ENCODE measurements at places on chromosomes 2 and 18.

GRCh38 chr2:27096748-27097297, 10.3 kb downstream of the KHK start:
- DNase-seq: no peak

DNA sequence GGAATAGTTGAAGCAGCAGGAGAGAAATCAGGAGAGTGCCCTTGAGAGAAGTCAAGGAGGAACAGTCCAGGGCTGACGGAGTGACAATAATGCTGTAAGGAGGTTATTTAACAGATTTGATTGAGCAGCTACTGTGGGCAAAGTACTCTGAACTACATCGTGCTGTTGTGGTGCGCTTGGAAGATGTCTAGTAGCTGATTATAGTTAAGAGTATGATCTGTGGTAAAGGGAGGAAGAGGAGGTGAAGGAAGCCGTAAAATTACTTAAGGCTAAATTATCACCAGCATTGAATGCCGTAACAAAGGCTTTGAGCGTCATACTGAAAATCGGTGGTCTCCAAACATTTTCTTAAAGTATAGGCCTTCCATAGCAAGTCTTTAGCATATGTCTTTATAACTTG, 4.5 kb downstream of the PCBP1 start:
- DNase-seq: no peak

- peak; percentile 96 for DNase-seq
These were observed 5.5 kb downstream of the DCTN1 start for GRCh38 chr2:74374509-74375205.

- DNase-seq: peak; percentile 57
These were observed 232.3 kb upstream of the CHAC2 start for GRCh38 chr2:53535234-53535840.

GRCh38 chr2:177816766-177817165, 255.8 kb downstream of the PDE11A start:
- DNase-seq: no peak

DNA sequence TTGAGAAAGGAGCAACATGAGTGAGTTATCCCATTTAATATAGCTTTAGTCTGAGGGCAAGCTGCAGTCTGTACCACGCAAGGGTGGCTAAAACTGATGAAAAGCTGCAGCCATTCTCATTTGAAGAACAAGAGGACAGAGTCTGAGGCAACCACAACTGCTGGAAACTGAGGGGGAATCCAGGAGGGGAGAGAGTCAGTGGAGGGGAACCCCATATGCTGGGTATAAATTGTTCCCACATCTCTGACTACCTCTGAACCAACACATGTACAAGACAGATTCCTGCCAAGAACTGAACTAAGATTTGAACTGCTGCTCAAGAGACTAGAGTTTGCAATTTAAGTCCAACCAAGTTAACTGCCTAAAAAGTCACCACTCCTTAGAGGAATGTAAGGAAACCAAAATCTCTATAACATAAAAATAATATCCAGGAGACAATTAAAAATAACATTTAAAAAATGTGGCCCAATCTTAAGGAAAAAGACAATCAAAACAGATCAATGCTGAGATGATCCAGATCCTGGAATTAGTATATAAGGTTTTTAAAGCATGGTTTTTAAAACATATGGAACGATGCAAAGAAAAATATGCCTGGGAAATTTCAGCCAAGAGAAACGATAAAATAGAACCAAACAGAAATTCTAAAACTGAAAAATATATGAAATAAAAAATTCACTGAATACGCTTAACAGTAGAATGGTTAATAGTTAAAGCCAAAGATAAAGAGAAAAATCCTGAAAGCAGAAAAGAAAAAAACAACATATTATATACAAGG, 11.2 kb downstream of the CWC22 start:
- DNase-seq: no peak

DNA sequence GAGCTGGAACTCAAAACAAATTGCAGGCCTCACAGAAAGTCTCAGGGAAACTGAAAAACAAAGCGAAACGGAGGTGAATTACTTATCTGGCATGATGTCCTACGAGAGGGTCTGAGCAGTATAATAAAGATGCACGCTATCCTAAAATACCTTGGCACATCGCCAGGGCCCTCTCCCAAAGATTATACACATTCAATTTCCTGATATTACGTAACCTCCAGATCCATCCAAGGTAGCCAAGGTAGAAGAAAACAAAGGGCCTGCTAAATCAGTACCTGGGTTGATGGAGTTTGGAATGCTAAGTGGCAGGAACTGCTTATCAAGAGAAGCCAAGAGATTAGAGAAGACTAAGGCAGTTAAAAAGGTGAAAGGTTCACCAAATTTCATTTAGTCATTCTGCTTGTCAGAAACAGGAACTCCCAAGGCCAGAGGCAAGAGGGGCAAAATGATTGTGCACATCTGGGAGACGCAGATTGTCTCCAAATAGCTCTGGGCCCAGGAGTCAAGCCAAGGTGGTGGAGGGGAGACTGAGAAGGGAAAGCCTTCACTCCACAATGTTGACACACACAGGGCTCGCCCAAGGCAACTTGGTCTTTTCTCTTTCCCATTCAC, 236.8 kb upstream of the ATP5MC3 start:
- no peak for DNase-seq

- no peak for DNase-seq
These were observed 755 bp upstream of the ATP9B start for GRCh38 chr18:79068341-79068936.

DNA sequence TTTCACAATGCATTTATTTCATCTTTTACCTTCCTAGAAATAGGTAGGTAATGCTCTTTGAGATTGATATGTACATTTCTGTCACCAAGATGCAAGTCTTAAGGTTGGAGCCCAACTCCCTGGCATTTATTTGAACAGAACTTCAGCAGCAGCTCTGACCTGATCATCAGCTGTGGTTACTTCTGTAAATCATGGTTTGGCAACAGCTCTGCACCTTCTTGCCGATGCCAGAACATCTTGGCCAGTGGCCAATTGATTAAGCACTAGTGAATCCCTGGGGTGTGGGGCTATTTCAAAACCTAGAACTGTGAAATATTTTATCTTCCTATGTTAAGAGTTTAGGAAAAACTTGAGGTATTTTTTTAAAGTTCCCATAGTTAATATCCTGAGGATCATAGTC, 124.8 kb upstream of the NYAP2 start:
- no peak for DNase-seq

- DNase-seq: no peak
These were observed 251.8 kb downstream of the ZEB2 start for GRCh38 chr2:144268036-144268678.

- DNase-seq: peak; percentile 61
These were observed 81.4 kb upstream of the MSH2 start for GRCh38 chr2:47321411-47322031.

DNA sequence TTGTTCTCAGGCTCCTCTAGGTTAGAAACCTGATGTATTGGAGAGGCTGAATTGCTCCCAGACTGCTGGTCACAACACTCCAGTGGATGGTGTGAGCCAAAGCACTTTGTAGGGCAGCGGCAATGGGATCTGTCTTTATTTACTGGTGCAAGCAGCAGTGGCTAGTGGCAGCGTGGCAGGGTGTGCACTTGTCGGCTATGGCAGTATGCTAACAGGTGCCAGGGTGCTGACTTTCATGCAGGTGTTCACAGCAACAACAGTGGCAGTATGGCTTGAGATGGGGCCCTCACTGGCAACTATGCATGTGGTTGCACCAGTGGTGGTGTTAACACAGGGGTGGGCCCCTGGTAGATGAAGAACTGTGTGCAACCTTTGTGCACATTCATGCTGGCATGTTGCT, 347.8 kb downstream of the DSC3 start:
- no peak for DNase-seq

- no peak for DNase-seq
These were observed 190.7 kb downstream of the CDCA7 start for GRCh38 chr2:173545364-173545763.

DNA sequence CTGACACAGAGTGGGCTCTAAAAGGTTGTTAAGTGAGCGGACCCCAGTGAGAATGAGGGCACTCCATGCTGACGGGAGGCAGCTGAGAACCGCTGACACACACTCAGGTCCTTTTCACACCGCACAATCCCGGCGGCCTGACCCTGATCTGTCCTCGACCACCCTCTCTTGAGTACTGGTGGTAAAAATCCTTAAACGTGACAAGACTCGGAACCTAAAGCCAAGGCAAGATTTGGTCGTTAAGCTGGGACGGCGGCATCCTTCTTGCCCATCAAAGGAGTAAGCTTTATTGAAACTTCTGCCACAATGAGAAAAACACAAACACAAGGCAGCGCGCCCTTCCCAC, 569 bp downstream of the TMX3 start:
- DNase-seq: peak; percentile 35

GRCh38 chr2:33241581-33241980, 234.9 kb upstream of the RASGRP3 start:
- no peak for DNase-seq

DNA sequence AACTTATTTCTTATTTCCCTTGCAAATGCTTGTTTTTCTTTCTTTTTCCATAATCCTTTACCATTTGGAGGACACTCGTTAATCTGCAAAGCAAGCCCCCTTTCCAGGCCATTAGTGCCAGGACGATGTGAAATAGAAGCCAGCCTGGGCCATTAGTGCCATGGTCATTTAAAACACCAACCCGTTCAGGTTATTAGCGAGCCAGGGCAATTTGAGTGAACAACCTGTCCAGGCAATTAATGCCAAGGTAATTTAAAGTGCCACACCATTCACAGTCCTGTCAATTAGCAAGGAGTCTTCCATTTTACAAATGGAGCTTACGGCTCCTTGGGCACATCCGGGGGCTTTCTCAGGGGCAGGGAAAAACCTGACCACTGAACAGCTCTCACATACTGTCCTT, 370.6 kb downstream of the HRH4 start:
- no peak for DNase-seq

- no peak for DNase-seq
These were observed 63.2 kb downstream of the PRKCE start for GRCh38 chr2:45714679-45715078.

DNA sequence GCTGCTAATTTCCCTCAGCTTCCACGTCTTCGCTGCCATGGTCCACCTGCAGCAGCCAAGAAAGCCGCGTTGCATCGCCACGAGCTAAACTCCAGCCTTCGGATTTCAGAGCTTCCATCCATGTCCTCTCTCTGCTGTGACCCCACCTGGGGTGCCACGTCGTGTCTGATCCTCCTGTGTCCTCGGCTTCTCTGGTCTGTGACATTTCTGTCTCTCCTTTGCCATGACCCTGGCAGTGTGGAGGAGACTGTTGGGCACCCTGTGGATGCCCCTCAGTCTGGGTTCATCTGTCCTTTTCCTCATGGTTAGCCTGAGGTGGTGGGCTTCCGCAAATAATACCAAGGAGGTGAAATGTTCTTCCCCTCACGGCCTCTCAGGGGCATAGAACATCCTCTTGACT, 106.8 kb downstream of the RTP5 start:
- DNase-seq: no peak

DNA sequence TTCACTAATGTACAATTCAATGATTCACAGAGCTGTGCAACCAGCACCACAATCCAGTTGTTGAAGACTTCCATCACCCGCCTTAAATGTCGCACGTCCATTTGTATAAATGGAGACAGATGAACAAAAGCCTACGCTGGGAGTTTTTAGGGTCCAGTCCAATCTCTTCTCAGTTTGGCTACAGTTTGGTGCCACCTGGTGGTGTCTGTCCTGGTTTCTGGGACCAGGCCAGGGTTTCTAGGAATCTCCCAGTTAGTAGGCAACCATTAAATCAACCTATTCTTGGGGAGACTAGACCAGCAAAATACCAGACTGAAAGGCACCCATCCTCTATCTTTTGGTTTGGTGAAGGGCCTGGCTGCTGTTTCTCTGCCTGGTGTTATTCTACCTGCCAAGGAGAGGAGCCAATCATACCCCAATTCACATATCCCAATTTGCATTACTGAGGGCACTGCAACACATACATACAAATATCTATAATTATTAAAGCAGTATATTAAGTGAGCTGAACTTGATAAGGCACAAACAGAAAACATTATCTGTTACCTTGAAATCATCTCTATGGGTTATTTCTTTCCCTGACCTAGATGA, 3.2 kb upstream of the DDX1 start:
- peak; percentile 56 for DNase-seq

GRCh38 chr2:109372171-109372568, 241.6 kb downstream of the SEPTIN10 start:
- DNase-seq: no peak

DNA sequence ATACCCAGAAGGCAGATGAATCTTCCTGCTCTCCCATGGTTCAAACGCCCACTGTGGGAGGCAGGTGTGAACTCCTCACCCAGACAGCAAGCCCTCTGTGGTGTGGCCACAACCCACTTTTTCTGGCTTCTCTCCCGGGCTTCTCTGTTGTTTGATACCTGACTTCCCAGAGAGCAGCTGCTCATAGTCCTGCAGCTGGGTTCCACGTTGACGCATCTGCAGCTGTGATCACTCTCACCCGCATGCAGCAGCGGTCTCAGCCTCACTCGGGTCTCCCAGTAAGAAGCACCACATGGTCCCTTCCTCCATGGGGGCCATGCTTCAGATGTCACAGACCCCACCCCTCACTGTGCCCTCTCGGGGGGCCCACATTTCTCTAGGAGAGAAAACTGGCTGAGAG, 3.5 kb downstream of the ASPRV1 start:
- DNase-seq: no peak

DNA sequence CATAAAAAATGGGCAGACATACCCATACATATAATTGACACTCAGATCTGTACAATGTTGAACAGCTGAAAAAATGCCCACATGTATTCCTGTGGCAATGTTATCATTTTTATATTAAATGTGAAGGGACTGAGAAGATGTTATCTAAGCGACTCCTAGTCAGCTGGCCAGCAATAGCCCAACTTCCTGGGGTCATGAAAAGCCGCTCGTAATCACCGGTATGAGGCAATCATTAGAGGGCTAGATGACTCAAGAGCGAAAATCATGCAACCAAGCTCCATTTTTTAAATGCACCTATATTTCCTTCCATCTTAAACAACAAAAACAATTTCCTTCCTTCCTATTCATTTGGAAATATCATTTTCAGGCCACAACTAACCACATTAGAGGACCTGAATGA, 274.6 kb upstream of the CCDC68 start:
- DNase-seq: no peak

GRCh38 chr18:47323158-47323557, 71.7 kb upstream of the SKOR2 start:
- DNase-seq: no peak

- DNase-seq: no peak
These were observed 108.7 kb downstream of the NCKAP5 start for GRCh38 chr2:133459590-133459989.

GRCh38 chr18:710418-711300, 1.8 kb downstream of the ENOSF1 start:
- DNase-seq: no peak

All from midbrain (tissue), 1 donor.